ENCODE measurements at places on chromosomes 6 and 20.

GRCh38 chr20:20411836-20412235 is 43.9 kb downstream of the INSM1 start:
- DNase-seq: peak; percentile 28

DNA sequence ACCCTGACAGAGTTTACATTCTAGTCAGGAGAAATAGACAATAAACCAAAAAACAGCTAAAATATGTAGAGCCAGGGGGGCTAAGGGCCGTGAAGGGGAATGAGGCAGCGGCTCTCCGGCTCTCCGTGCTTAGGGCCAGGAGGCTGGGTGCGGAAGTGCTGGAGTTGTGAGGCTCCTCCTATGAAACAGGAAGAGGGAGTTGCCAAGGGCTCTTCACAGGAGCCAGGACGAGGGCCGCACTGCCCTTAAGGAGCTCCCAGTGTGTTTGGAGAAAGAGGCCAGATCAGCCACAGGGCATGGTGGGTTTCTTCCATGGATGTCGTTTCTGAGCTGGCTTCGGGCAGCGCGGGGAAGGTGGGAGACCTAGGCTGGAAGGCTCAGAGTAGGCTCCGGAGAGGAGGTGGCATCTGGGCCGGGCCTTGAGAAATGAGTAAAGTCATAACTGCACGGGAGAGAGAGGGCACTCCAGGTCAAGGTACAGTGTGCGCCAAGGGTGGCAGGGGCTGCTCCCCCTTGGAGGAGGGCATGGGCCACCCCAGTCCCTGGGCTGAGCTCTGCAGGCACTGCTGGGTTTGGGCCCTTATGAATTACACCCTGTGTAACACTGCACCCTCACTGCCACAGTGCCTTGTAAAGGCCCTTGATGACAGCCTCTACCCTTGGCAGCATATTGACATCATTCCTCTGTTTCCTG is 20.8 kb upstream of the MLN start:
- peak; percentile 57 for DNase-seq

DNA sequence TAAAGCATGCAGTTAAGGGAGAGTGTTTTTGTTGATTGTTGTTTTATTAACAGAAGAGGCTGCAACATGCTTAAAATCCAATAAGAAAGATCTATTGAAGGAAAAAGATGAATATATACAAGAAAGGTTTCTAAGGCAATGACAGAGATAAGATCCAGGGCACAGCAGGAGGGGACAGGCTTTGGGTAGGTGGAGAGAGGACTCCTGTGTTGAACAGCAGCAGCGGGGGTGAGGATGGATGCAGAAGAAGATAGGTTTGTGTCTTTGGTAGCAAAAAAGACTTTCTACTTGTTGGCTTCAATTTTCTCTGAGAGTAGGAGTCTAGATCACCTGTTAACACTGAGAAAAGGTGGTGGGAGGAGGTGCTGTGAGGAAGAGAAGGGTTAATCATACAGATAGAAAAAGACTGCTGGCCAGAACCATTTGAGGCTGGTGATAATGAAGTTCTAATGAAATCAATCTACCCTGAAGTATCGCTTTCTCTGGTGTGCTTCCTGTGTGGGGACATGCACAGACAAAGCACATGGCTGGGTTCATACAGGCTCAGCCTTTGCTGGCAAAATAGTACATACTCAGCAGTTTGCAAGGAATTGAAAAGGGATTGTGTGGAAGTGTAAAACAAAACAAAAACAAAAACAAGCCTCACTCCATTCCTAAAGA is 17.2 kb upstream of the DST start:
- no peak for DNase-seq

DNA sequence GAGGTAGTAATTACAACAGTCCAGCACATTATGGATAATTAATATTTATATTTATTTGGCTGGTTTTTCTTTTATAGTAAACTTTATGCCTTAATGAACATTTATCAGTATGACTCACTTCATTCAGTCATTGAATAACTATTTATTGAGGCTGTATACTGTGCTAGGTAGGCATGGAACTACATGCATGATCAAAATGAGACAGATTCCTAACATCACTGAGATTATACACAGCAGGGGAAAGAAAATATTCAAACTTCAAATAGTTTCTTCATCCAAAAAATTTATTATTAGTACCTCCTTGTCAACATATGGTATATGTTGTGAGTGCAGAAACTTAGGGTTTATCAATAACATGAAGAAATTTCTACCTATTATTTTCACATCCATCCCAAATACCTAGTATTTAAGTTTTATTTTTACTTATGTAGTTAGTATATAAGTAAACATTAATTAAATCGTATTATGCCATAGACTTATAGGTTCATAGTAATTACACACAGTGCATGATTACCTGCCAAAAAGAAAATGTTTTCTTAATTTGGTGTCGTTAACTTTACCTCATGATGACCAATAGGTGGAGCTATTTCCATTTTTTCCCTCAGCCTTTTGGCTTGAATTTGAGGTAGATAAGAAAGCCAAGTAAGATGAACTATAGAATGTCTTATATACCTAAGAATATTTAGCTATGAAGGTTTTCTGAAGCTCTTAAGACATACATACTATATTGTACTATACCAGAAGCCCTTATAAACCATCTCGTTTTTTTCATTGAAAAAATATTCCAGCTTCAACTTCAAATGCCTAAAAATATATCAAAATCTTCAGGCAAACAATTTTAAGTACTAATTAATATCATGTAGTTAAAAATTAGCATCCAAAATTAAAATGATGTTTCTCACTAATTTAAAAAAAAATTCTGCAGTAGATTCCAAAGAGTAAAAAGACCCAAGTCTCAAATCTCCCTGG is 12.5 kb upstream of the TMEM30A start:
- DNase-seq: peak; percentile 71

GRCh38 chr6:90807791-90808701 is 221.2 kb upstream of the MAP3K7 start:
- DNase-seq: no peak

DNA sequence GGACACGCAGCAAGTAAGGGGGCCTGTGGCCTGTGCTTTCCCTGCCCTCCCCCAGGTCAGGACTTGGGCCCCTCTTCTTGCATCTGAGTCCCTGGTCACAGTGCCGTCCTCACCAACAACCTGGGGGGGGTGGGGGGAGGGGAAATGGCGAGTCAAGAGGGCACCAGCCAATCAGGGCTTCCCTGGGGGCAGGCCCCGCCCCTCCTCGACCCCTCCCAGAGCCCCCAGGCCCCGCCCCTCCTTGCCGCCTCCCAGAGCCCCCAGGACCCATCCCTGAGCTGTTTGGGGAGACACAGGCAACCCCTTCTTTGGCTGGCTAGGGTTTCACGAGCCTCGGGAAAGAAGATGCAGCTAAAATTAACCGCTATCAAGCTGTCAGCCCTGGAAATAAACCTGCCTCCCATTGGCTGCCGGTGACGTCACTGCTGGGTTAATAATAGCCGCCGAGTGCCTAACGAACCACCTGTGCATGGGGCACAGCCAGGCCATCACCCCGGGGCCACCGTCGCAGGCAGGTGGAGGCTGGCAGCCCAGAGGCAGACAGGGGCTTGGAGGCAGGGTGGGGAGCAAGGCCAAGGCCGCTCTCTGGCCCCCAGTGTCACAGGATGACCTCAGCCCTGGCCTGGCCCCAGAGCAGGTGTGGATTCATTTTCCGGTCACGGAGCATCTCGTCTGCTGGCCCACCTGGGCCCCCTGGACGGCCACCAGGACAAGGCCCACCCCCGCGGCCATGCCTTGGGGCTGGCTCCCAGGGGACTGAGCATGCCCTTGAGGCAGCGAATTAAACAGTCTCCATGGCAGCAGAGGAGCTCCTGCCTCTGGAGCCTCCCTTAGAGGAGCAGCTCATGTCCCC is 3.2 kb upstream of the EEF1A2 start:
- DNase-seq: peak; percentile 87

GRCh38 chr20:1576641-1577040 is 19.1 kb upstream of the SIRPD start:
- no peak for DNase-seq

DNA sequence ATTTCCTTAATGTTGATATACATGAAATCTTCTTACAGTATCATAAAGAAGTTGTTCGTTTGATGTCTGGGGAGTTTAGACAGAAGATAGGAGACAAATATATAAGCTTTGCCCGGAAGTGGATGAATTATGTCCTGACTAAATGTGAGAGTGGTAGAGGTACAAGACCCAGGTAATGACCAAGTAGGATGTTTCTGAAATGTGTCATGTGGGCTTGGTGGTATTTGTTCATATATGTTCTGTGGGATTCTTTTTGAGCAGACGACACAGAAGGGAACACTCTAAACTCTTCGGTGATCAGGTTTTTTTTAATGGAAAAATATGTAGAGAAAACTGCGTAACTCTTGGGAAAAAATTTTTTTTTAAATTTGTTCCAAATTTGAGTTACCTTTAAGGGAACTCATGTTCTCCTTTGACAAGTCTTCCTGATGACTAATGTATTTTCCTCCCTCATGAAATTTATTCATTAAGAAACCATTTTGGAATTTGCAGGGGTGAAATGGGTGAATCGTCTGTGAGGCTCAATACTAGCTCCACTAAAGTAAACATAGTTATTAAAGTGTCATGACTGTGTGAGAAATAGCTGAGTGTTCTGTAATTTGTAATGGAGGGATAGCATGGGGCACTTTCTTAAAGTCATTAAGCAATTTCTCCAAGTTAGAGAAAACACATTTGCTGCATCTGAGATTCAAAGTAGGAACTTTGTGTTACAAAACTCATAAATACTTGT is 100.6 kb downstream of the MAP3K4 start:
- DNase-seq: no peak

- DNase-seq: no peak
Observed at GRCh38 chr6:16236009-16236501, 2.3 kb upstream of the GMPR start.

DNA sequence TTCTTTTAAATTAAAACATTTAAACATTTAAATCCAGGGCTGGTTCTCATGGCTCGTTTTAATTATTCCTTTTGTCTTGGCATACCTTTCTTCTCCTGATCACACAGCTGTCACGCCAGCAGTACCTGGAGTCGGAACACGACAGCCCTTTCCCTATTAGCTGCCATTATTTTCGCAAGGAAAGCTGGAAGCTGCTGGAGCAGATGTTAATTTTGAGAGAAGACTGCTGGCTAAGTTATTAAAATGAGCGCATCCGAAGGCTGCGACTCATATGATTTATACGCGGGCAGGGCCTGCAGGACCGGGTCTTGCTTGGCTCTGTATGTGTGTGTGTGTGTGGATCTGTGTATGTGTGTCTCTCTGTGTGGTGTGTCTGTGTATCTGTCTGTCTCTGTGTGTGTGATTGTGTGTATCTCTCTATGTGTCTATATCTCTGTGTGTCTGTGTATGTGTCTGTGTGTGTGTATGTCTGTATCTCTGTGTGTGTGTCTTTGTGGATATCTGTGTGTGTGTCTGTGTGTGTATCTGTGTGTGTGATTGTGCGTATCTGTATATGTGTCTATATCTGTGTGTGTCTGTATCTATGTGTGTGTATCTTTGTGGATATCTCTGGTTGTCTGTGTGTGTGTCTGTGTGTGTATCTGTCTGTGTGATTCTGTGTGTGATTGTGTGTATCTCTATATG is 191.5 kb downstream of the CDH4 start:
- no peak for DNase-seq

DNA sequence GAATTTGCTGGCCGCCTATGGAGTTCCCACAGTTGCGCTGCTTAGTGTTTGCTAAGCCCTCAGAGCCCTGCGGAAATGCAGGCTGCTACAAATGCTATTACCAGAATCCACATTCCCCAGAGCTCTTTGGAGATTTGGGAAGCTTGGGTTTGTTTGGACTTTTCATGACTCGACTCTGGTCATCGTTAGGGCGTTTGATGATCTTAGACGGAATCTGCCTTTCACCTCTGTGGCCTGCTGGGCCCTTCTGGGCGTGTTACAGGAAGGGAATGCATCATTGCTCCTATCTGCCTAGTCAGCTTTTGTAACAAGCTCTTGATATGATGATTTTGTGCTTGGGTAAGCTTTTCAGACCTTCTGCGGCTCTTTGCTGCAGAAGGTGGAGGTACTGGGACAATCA is 50.8 kb downstream of the EYA2 start:
- peak; percentile 32 for DNase-seq

GRCh38 chr6:39313526-39314272 is 520 bp downstream of the KCNK17 start:
- DNase-seq: no peak

All from DMS79 treated with DMSO at 0.1 percent for 48 hours (cell line).